GM23248 (cell line): ENCODE measurements at places on chromosomes 16 and 17.

DNA sequence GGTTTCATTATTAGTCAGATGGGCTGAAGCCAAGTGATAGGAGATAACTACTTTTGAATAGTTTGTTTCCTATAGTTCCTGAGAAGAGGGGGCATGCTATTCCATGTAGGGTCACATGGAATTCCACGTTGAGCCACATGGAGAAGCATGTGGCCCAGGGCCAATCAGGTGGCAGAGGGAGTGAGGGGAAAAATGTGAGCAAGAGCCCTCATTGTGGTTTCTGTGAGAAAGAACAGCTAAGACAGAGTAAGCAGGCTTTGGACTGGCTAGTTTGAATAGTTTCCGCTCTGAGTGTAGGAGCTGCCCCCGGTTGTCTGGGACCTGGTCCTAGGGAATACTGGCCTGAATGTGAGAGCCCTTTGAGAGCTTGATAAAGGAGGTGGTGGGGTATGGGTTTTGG is 69.9 kb upstream of the CNTNAP4 start:
- no peak for DNase-seq

GRCh38 chr16:71794943-71795342 is 13.7 kb downstream of the AP1G1 start:
- DNase-seq, result no peak

- no peak for DNase-seq
These were observed 166.4 kb downstream of the CEP112 start for GRCh38 chr17:66025551-66025950.

- DNase-seq, result no peak
These were observed 11.0 kb upstream of the ABAT start for GRCh38 chr16:8663192-8664089.

GRCh38 chr17:48545539-48545938 is 630 bp upstream of the HOXB2 start:
- no peak for DNase-seq

DNA sequence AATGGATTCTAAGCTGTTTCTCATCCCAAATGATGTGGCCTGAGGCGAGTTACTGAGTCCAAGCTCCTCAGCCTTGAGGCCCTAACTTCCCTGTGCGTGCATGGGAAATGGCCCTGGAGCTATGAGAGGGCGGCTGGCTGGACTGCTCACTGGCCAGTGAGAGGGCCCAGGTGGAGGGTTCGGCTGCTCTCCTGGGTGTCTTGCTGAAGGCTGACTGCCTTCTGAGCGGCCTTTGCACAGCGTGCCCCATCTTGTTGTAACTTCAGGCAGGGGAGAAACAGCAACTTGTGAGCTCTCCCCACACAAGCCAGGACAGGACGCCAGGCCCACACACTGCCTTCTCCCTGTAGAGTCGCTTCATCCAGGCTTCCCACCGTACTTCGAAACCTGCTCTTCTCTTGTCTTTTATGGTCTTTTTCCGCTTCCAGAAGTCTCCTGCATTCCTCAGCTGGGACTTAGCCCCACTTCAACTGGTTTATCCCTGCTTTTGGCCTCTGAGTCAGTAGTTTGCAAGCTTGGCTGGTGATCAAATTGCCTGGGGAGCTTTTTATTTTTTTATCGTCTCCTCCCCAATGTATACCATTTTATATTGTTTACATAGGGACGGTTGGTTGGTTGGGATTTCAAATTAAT is 13.3 kb downstream of the CDH3 start:
- DNase-seq, result peak; percentile 90

DNA sequence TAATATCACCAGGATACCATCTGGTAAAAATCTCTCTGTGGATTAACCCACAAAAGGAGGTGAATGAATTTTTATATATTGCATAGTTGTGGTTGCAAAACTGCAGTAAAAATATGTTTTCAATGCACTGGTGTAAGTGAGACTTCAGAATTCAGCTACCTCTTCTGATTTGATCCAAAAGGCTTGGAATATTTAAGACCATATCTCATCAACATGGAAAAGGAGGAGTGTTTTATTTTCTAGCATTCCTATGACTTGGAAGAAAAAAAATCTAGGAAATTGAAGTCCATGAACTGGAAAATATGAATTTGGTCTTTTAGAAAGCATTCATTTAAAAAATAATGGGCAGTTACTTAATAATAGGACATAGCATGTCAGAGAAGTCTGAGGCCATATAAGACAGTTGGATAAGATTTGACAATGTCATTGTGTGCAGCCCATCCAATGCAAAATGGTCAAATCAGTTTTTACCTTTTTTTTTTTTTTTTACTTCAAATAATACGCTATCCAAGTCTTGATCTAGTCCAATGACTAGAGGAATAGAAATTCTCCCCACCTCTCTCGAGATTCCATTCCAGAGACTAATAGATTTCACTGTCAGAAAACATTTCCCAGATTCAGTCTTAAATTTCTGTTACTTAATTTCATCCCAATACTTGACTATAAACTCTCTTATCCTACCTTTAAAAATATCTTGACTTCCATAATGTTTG is 364.9 kb upstream of the PMFBP1 start:
- DNase-seq, result peak; percentile 10

- DNase-seq, result no peak
These were observed 57.1 kb downstream of the HELZ start for GRCh38 chr17:67187927-67188326.

- DNase-seq, result peak; percentile 74
These were observed 81.0 kb downstream of the TMEM100 start for GRCh38 chr17:55641676-55642081.

DNA sequence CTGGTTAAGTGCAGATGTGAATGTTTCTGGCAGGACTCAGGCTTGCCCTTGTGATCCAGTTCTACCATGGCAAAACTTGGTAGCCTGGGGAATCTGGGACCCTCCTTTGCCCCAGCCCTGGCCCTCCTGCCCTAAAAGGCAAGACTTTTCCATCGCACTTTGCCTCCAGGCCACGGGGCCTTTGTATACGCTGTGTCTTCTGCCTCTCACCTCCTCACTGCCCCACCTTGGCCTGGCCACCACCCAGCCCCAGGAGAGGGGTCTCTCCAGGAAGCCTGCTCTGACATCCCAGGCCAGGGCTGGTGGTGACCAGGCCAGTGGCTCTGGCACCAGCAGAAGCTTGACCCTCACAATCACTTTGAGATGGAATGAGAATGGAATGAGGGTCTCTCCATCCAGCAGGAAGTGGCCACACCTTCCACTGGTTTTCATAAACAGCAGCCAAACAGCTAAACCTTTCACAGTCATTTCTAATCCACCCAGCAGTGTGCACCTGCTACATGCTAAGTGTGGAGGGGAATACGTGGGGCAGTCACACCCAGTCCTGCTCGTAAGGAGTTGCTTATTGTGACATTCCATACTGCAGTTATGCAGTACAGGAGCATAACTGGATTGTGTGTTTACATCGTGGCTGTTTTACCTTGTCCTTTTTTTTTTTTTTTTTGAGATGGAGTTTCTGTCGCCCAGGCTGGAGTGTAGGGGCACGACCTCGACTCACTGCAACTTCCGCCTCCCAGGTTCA is 1.6 kb upstream of the MRPL38 start:
- DNase-seq, result no peak

DNA sequence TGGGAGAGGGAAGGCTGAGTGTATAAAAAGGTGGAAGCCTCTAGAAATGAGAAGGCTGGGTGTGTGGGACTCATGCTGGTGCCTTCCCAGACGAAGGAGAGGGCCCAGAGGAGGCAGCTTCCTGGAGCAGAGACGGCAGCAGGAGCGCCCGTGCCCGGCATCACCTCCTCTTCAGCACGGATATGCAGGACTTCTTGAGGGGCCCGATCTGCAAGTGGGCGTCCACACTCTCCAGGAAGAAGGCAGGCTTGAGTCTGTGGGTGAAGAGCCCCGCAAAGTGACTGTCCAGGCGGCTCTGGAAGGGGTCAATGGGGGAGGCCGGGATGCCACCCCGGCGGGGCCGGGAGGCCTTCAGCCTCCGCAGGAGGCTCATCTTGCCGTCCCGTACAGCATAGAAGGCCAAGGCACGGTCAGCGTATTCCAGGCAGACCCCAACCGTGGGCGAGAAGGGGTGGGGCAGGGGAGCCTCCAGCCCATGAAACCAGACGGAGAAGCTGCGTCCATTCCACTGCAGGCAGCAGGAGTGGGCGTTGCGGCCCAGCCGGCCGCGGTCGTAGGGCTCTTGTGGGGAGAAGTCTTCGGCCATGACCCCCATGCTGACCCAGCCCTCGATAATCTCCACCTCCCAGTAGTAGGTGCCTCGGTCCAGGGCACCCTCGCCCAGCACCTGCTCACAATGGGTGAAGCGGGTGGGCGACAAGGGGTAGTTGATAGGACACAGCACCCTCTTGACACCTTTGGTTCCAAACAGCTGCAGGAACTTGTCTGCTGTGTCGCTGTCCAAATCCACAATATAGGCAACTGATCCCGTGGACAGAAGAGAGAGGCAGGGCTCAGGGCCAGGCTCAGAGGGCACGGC is 3.8 kb downstream of the TRIM47 start:
- no peak for DNase-seq

DNA sequence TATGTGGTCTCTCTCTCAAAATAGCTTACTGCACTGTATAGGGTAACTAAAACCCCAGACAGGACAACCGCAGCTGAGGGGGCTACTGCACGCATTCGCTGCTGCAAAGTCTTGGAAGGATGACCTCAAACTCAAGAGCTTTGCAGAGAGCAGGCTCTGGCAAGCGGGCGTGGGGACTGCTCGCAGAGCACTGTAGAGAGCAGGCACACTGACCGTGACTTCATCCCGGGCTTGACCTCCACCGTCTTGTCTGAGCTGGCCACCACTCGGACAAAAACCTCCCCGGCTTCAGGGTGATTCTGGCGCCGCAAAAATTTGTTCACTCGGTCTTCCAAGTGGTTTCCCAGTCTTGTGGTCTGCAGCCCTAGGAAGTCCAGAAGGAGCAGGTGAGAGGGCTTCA is 22.9 kb upstream of the TRAP1 start:
- DNase-seq, result no peak

- peak; percentile 42 for DNase-seq
These were observed 899 bp downstream of the ACE start for GRCh38 chr17:63477480-63478440.

DNA sequence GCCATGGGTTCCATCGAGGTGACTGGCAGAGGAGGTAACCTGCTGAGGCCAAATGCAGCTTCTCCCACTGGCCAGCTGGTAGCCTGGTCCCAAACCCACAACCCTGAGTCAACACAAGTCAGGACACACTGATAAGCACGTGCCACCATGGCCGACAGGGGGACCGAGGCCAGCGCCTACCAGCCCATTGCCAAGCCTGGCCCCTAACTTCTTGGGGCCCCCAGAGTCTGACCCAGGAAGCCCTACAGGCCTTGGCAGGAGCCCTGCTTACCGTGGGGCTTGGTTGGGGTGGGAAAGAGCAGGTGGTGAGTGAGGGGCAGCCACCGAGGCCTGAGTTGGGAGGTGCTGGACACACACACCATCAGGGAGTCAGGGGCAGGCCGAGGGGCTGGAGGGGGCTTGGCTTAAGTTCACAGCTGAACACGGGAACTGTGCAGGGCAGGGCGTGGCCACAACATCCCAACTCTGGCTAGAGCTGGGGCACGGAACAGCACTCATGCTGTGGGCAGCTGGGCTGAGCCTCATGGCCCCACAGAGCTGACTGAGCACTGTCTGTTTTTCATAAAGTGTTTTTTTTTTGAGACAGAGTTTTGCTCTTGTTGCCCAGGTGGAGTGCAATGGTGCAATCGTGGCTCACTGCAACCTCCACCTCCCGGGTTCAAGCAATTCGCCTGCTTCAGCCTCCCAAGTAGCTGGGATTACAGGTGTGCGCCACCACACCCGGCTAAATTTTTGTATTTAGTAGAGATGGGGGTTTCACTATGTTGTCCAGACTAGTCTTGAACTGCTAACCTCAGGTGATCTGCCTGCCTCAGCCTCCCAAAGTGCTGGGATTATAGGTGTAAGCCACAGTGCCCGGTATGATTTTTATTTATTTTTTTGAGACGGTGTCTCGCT is 5.5 kb downstream of the MRPL28 start:
- DNase-seq, result peak; percentile 46

- peak; percentile 44 for DNase-seq
These were observed 231.2 kb upstream of the GSE1 start for GRCh38 chr16:85381738-85382592.

GRCh38 chr17:58327363-58328194 is 1.0 kb downstream of the TSPOAP1 start:
- no peak for DNase-seq

GRCh38 chr17:49775546-49776260 is 11.8 kb upstream of the FAM117A start:
- DNase-seq, result no peak

DNA sequence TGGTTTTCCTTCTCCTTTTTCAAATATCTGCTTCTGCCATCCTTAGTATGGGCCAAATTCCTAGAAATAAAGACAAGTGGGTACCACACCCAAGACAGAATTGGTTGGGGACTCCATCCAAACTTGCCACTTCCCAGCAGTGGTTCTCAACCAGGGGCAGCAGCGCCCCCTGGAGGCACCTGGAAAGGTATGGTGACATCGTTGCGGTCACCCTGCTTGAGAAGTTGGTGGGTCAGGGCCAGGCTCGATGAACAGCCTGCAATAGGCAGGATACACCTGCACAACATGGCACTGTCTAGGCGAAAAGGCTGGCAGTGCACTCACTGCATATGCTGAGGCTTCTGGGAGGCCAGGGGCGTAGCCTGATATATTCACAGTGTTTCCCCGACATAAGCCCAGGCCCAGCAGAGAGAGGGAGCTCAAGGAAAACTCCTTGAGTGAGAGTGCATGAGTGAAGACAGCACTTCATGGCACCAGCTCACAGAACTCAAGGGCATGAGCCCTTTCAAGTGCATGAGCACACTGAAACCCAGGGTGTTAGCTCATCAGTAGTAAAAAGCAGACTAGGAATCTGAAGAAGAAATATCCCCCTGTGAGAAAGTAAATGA is 57.7 kb downstream of the CMC2 start:
- peak; percentile 63 for DNase-seq

DNA sequence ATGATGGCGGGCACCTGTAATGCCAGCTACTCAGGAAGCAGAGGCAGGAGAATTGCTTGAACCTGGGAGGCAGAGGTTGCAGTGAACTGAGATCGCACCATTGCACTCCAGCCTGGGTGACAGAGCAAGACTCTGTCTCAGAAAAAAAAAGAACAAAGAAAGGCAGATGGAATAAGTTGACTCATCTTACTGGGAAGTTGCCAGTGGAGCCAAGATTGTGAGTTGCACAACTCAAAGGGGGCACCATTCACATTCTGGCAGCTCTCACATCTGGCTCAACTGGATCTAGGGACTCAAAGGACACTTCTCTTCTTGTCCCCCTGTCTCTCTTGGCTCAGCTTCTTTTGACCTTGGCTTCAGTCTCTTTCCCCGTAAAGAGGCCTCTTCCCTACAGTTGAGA is 53.7 kb upstream of the ETV4 start:
- DNase-seq, result peak; percentile 93

DNA sequence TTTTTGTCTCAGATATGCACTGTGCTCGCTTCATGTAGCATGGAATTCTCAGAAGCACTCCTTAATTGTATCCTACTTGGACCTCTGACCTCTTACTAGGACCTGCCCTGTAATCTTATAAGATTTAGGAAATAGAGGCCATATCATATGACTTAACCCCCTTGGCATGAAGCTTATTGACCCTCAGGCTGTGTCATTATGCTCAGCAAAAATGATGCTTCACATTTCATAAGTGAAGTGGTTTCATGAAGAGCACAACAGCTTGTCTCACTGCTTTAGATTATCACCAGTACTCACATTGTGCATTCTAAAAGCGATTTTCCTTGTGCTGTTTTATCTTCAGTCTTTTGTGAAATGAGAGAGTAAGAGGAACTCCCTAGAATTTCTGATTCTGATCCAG is 6.4 kb downstream of the PHKB start:
- no peak for DNase-seq
